ENCODE measurements at places on chromosomes 3 and 15.

DNA sequence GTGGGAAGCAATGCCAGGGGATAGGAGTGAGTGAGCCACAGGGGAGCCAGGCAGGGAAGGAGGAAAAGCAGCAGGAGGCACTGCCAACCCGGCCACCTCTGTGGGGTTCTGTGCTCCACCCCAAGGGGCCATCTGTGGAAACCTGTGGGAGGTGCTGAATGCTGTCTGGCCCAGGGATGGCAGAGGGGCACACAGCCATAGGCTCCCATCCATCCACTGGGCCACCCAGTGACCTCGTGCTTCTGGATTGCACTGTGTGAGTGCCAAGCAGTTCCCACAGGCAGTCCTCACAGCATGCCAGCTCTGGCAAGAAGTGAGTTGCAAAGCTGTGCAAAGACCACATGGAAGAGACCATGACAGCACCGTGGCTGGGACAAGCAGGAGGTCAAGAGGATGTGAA, 27.5 kb downstream of the DNAJB8 start:
- H3K4me1 ChIP-seq: no peaks in the 10 kb centered on the region
- H3K27me3 ChIP-seq: peaks cover 7% of the 10 kb centered on the region
- no peak overlapping the region for H3K4me3 ChIP-seq

- no peak overlapping the region for H3K4me3 ChIP-seq
- no peak for DNase-seq
- no peak overlapping the region for H3K27ac ChIP-seq
- peaks cover 14% of the 10 kb centered on the region for H3K36me3 ChIP-seq
Observed at GRCh38 chr15:100275641-100276040, 66.1 kb downstream of the ADAMTS17 start.

- H3K27me3 ChIP-seq: peaks cover 14% of the 10 kb centered on the region
- H3K36me3 ChIP-seq: no peaks in the 10 kb centered on the region
- DNase-seq: peak; percentile 4
- peak overlapping the region; percentile 48 for H3K4me3 ChIP-seq
Observed at GRCh38 chr15:65981837-65982626, 112.7 kb downstream of the RAB11A start.

DNA sequence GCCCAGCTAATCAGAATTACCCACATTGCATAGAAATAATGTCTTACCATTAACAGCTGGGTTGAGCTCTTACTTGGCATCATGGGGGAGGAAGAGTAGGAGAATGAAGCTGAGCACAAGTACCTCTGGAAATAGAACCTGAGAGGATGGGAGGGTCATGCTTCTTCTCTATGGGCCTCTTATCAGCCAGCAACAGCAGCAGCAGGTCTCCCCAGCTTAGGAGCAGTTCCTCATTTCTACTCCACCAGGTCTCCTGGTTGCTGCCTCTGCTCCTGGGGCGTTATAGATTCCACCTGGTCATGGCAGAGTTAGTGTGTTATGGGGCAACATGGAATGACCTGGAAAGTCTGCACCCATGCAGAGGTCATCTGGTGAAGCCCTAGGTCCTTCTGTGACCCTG, 3.4 kb downstream of the FSD2 start:
- no peaks in the 10 kb centered on the region for H3K36me3 ChIP-seq
- DNase-seq: no peak
- H3K4me3 ChIP-seq: no peak overlapping the region
- peaks cover 11% of the 10 kb centered on the region for H3K27me3 ChIP-seq
- no peak overlapping the region for H3K27ac ChIP-seq

DNA sequence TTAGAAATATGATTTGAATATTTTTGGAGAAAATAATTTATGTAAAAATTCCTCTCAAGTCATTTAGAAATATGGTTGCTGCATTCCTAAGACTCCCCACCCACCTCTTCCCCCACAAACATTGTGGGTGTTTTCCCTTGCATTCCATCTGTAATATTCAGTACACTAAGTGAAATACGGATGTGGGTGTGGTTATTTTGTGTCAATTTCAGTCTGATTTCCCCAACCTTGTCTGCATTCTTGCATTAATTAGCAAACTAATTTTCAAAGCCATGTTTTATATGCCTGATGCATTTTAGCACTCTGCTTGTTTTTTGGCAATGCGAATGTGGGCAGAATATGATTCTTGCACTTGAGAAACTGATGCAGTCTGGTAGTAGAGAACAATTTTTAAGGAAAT, 408.3 kb upstream of the RGMA start:
- H3K4me1 ChIP-seq: no peaks in the 10 kb centered on the region
- no peak overlapping the region for H3K4me3 ChIP-seq
- H3K27ac ChIP-seq: no peak overlapping the region
- peaks cover 8% of the 10 kb centered on the region for H3K27me3 ChIP-seq

DNA sequence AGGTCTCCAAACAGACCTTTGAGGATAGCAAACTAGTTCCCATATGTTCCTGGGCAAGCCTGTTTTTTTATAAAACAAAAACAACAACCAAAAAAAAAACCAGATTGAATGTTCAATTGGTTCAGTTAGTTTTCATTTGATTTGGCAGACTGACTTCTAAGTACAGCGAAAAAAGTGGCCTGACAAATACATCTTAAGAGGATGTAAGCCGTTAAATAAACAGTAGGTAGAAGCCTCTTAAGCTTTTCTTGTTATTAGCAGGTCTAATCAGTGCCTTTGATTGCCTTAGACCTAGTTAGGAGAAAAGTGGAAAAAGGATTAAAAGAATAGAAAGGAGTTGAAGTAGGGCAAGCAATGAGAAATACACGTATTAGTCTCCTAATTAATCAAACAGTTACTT, 13.2 kb downstream of the TSC22D2 start:
- H3K27me3 ChIP-seq: no peaks in the 10 kb centered on the region
- H3K27ac ChIP-seq: no peak overlapping the region
- peaks cover 46% of the 10 kb centered on the region for H3K4me1 ChIP-seq
- no peak overlapping the region for H3K4me3 ChIP-seq

GRCh38 chr15:80191897-80192595, 39.2 kb downstream of the FAH start:
- no peak for DNase-seq
- peaks cover 1% of the 10 kb centered on the region for H3K27me3 ChIP-seq
- no peak overlapping the region for H3K4me3 ChIP-seq
- no peaks in the 10 kb centered on the region for H3K4me1 ChIP-seq

GRCh38 chr3:61094608-61095007, 156.6 kb downstream of the FHIT start:
- no peak overlapping the region for H3K27ac ChIP-seq
- no peaks in the 10 kb centered on the region for H3K36me3 ChIP-seq
- no peak overlapping the region for H3K4me3 ChIP-seq
- H3K4me1 ChIP-seq: no peaks in the 10 kb centered on the region

DNA sequence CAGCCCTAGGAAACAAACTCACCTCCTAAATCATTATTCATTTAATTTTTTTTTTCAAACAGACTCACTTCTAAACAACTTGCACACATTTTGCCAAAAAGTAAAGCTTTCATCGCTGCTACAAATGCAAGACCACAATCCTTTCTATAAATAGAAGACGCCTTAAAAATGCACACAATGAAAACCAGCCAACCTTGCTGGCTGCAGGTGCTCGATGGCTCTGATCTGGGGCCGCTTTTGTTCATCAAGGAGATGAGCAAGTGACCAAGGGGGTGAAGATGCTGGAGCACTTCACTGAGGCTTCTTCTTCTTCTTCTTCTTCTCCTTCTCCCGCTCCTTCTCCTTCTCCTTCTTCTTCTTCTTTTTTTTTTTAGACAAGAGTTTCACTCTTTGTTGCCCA, 12.7 kb upstream of the SLC6A6 start:
- H3K4me3 ChIP-seq: no peak overlapping the region
- H3K36me3 ChIP-seq: no peaks in the 10 kb centered on the region
